ENCODE measurements at places on chromosomes 4 and X. TPM values are rescaled to one million over a fixed set of nuclear protein-coding genes. Genes with fewer than 3 reads are reported as not detected.

ADGRG2 gene
- not detected for total RNA-seq

HTR2C gene
- not detected for total RNA-seq

TMEM47 gene
- not detected for total RNA-seq

RAB40A gene
- total RNA-seq, result 0.10 TPM

FRG1 gene
- total RNA-seq, result 69.6 TPM

ZBTB49 gene
- total RNA-seq, result 4.6 TPM

TRIM75 gene
- total RNA-seq, result not detected

LUZP4 gene
- not detected for total RNA-seq

NKX6-1 gene
- not detected for total RNA-seq

PARM1 gene
- not detected for total RNA-seq

DNA sequence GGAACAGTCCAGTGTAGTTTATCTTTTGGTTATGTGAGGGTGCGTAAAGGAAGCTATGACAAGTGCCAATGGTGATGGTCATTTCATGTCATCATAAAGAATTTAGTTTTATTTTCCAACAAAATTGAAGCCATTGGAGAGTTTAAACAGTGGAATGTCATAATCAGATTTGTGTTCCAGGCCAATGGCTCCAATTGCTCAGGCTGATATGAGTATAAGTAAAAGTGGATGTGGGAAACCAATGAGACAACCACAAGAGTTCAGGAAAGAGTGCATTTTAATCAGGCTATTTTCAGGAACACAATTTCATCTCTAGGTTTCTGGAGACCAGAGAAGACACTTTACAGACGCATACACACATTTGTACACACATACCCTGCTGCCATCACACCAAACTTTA lies 20.7 kb downstream of the SPANXC start:
- H3K36me3 ChIP-seq, result no peaks in the 10 kb centered on the region
- no peak for DNase-seq
- no peak overlapping the region for H3K4me3 ChIP-seq
- no peaks in the 10 kb centered on the region for H3K4me1 ChIP-seq
- H3K27me3 ChIP-seq, result no peaks in the 10 kb centered on the region

- H3K27ac ChIP-seq, result no peak overlapping the region
- H3K4me3 ChIP-seq, result no peak overlapping the region
- no peaks in the 10 kb centered on the region for H3K36me3 ChIP-seq
- DNase-seq, result no peak
- H3K4me1 ChIP-seq, result peaks cover 1% of the 10 kb centered on the region
Observed at GRCh38 chr4:81410680-81411079, 61.0 kb downstream of the RASGEF1B start.

GRCh38 chrX:54798137-54798536 lies at the start of gene ITIH6:
TSS of gene ITIH6 (minus strand) at chrX:54798255. CDS start at chrX:54798210, 45 bp downstream.
- no peaks in the 10 kb centered on the region for H3K4me1 ChIP-seq
- DNase-seq, result no peak
- H3K36me3 ChIP-seq, result no peaks in the 10 kb centered on the region
- H3K27ac ChIP-seq, result no peak within 1 kb of the TSS
- no peak within 1 kb of the TSS for H3K4me3 ChIP-seq

DNA sequence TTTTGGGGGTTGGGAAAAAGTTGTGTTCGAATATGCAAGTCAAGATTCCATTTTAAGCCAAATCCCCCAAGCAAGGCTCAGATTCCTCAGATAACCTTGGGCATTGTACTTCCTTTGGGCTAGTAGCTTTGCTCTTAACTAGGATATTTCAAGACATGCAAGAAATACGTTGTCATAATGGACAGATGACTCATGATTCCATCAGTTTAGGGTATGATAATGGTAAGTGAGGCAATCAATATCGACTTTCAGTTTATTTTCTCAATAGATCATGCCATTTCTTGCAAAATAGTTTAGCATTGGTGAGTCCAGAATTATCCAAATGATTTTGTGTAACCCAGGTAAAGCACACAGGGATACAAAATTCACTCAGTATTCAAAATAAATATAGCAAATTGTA lies 25.4 kb downstream of the CFAP299 start:
- H3K4me1 ChIP-seq, result no peaks in the 10 kb centered on the region
- no peak overlapping the region for H3K4me3 ChIP-seq
- H3K27ac ChIP-seq, result no peak overlapping the region
- DNase-seq, result no peak
- peaks cover 15% of the 10 kb centered on the region for H3K27me3 ChIP-seq
- H3K36me3 ChIP-seq, result no peaks in the 10 kb centered on the region

GRCh38 chr4:7697343-7697742 lies 242.3 kb downstream of the AFAP1 start:
- peaks cover 18% of the 10 kb centered on the region for H3K27me3 ChIP-seq
- no peaks in the 10 kb centered on the region for H3K4me1 ChIP-seq
- no peaks in the 10 kb centered on the region for H3K36me3 ChIP-seq
- DNase-seq, result no peak

DNA sequence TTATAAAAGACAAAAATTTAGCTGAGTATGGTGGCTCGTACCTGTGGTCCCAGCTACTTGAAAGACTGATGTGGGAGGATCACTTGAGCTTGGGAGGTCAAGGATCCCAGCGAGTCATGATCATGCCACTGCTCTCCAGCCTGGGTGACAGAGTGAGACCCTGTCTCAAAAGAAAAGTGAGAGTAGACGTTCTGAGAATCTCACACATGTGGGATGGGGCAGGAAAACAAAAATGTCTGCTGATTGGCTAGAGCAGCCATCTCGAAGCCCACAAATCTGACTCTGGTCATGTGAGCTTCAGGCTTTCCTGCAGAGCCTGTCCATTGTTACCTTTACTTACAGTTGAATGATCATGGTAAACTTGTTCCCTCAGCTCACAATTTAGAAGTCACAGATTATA lies 23.1 kb upstream of the SLC9A7 start:
- H3K4me3 ChIP-seq, result no peak overlapping the region
- H3K4me1 ChIP-seq, result peaks cover 12% of the 10 kb centered on the region
- DNase-seq, result peak; percentile 8
- no peak overlapping the region for H3K27ac ChIP-seq
- H3K27me3 ChIP-seq, result no peaks in the 10 kb centered on the region

GRCh38 chr4:93710101-93710846 lies 118.3 kb upstream of the ATOH1 start:
- H3K4me3 ChIP-seq, result no peak overlapping the region
- no peaks in the 10 kb centered on the region for H3K36me3 ChIP-seq
- H3K27ac ChIP-seq, result no peak overlapping the region
- DNase-seq, result no peak

GRCh38 chr4:36043901-36044300 lies 200.4 kb downstream of the ARAP2 start:
- no peak overlapping the region for H3K4me3 ChIP-seq
- no peaks in the 10 kb centered on the region for H3K27me3 ChIP-seq
- H3K27ac ChIP-seq, result no peak overlapping the region
- DNase-seq, result no peak
- H3K4me1 ChIP-seq, result no peaks in the 10 kb centered on the region
- peaks cover 2% of the 10 kb centered on the region for H3K36me3 ChIP-seq

DNA sequence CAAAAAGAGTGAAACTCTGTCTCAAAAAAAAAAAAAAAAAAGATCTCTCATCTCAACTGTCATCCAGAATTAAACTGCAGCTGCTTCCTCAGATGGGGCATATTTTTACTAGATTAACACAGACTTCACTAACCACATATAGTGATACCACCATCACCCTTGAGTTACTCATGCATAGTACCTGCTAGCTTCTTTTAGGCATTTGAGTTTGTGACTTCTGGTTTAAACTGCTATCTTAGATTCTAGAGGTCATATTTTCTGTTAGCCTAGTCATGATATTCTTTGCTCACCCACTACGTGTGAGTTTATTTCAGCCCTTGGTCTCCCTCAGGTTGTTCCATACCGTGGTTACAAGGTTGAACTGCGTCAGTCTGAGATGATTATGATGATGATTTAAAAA lies 154.9 kb upstream of the BMP3 start:
- H3K36me3 ChIP-seq, result no peaks in the 10 kb centered on the region
- H3K27me3 ChIP-seq, result no peaks in the 10 kb centered on the region
- H3K27ac ChIP-seq, result no peak overlapping the region
- no peak for DNase-seq
- no peak overlapping the region for H3K4me3 ChIP-seq
- H3K4me1 ChIP-seq, result no peaks in the 10 kb centered on the region

DNA sequence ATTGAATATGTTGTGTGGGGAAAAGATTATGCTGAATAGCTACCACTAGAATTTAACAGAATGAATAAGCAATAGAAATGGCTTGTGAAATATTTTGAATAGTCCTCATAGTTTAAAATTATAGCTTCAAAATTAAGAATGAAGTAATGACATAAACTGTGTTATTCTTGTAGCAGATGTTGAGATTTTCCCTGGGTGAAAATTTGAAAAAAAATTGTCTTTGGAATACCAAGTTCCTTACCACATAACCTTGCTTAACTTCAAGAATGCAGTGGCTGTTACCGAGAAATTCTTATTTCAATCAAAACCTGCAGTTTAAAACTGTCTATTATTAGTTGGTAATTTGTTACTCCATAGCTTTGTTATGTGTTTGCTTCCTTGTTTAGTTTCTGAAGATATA lies 1268.6 kb downstream of the RAPGEF2 start:
- no peaks in the 10 kb centered on the region for H3K36me3 ChIP-seq
- DNase-seq, result no peak
- H3K27ac ChIP-seq, result no peak overlapping the region

DNA sequence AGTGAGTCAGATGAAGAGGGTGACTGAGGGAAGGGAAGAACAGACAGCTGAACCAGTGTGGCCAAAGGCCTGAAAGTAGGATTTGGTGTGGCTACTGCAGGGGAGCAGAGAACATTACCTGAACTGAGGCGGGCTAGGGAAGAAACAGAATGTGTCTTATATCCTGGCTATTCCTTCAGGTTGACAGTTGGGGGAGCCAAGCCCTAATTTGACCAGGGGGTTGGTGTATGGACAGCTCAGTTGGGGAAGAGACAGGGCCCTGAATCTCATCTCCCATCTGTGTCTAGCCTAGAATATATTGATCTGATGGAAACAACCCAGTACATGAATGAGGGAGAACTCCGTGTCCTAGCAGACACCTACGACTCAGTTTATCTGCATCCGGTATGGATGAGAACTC lies 4.2 kb downstream of the HDAC6 start:
- H3K27ac ChIP-seq, result peak overlapping the region; percentile 4
- no peak for DNase-seq
- no peak overlapping the region for H3K4me3 ChIP-seq
- peaks cover 5% of the 10 kb centered on the region for H3K36me3 ChIP-seq

DNA sequence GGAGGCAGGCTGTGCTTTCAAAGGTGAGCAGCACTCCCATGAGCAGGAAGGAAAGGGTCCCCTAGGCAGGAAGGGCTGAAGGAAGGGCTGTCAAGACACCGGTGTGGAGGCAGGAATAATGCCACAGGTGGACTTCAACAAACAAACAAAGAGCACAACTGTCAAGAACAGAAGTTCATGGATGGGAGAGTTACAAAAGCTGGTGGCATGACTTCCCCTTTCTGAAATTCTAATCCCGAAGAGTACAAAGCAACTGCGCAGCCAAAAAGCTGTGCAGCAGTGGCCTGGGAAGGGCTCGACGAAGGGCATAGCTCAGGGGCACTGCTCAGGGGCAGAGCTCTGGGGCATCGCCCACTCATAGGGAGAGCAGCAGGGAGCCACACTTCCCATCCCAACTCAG lies 582.3 kb upstream of the DIPK2B start:
- H3K27me3 ChIP-seq, result no peaks in the 10 kb centered on the region
- H3K4me1 ChIP-seq, result peaks cover 87% of the 10 kb centered on the region
- DNase-seq, result no peak
- peak overlapping the region; percentile 42 for H3K27ac ChIP-seq
- peaks cover 31% of the 10 kb centered on the region for H3K36me3 ChIP-seq

GRCh38 chr4:32752962-32753361 lies 2032.8 kb downstream of the PCDH7 start:
- no peaks in the 10 kb centered on the region for H3K27me3 ChIP-seq
- H3K27ac ChIP-seq, result no peak overlapping the region
- no peak for DNase-seq
- H3K36me3 ChIP-seq, result no peaks in the 10 kb centered on the region

DNA sequence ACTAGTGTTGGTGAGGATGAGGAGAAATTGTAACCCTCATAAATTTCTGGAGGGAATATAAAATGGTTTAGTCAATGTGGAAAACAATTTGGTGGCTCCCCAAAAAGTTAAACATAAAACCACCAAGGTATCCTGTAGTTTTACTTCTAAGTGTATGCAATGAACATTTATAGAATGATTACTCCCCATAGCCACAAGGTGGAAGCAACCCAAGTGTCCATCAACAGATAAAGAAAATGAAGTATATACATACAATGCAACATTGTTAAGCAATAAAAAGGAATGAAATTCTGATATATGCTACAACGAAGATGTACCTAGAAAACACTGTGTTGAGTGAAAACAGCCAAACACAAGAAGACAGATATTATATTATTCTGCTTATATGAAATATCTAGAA lies 569.1 kb upstream of the GRID2 start:
- no peaks in the 10 kb centered on the region for H3K4me1 ChIP-seq
- no peak for DNase-seq
- no peaks in the 10 kb centered on the region for H3K36me3 ChIP-seq
- no peaks in the 10 kb centered on the region for H3K27me3 ChIP-seq

GRCh38 chr4:113684534-113685091 lies 76.9 kb downstream of the CAMK2D start:
- H3K36me3 ChIP-seq, result peaks cover 50% of the 10 kb centered on the region
- peak; percentile 72 for DNase-seq
- peak overlapping the region; percentile 93 for H3K27ac ChIP-seq
- H3K4me1 ChIP-seq, result peaks cover 71% of the 10 kb centered on the region
- no peaks in the 10 kb centered on the region for H3K27me3 ChIP-seq

- H3K27me3 ChIP-seq, result peaks cover 2% of the 10 kb centered on the region
- no peak overlapping the region for H3K27ac ChIP-seq
- H3K4me3 ChIP-seq, result no peak overlapping the region
- no peaks in the 10 kb centered on the region for H3K36me3 ChIP-seq
Observed at GRCh38 chr4:86032476-86033022, 327.3 kb downstream of the MAPK10 start.

DNA sequence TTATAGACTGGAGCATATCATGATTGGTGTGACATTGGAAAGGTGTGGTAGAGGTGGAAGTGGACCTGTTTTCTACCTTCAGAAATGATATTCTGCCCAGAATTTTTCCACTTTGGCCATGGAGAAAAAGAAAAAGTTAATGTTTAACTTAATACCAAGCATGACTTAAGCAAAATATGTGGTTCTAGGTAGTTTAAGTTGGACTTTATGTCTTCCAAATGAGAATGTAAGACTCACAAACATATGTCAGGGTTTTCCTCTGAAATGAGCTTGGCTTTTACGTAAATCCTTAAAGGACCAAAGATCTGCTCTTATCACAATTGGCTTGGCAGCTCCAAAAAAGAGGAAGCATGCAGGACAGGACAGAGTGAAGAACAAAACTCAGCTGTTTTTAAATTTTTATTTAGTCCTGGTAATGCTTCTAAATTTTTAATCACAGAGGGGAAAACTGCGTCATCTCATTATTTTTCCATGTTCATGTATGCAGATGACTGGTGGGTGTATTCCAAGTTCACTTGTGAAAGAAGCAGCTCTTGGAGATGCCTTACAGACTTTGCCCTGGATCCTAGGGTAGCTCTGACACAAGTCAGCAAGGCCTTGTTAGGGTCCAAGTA lies 98.2 kb downstream of the ANK2 start:
- H3K27me3 ChIP-seq, result no peaks in the 10 kb centered on the region
- H3K36me3 ChIP-seq, result no peaks in the 10 kb centered on the region
- DNase-seq, result no peak
- H3K4me3 ChIP-seq, result no peak overlapping the region
- H3K4me1 ChIP-seq, result no peaks in the 10 kb centered on the region
- H3K27ac ChIP-seq, result no peak overlapping the region
